ENCODE measurements at places on chromosomes 2 and 18. TPM values are rescaled to one million over a fixed set of nuclear protein-coding genes. Genes with fewer than 3 reads are reported as not detected.

The UNC80 gene
- total RNA-seq = 0.25 TPM

The DNPEP gene
- total RNA-seq = 62.9 TPM

The SLC23A3 gene
- total RNA-seq = 5.4 TPM

The GPD2 gene
- 30.4 TPM for total RNA-seq

- DNase-seq = no peak
- H3K36me3 ChIP-seq = no peaks in the 10 kb centered on the region
- no peak overlapping the region for H3K4me3 ChIP-seq
- no peak overlapping the region for H3K27ac ChIP-seq
- no peaks in the 10 kb centered on the region for H3K27me3 ChIP-seq
These were observed 25.1 kb downstream of the CSRNP3 start for GRCh38 chr2:165494573-165494972.

DNA sequence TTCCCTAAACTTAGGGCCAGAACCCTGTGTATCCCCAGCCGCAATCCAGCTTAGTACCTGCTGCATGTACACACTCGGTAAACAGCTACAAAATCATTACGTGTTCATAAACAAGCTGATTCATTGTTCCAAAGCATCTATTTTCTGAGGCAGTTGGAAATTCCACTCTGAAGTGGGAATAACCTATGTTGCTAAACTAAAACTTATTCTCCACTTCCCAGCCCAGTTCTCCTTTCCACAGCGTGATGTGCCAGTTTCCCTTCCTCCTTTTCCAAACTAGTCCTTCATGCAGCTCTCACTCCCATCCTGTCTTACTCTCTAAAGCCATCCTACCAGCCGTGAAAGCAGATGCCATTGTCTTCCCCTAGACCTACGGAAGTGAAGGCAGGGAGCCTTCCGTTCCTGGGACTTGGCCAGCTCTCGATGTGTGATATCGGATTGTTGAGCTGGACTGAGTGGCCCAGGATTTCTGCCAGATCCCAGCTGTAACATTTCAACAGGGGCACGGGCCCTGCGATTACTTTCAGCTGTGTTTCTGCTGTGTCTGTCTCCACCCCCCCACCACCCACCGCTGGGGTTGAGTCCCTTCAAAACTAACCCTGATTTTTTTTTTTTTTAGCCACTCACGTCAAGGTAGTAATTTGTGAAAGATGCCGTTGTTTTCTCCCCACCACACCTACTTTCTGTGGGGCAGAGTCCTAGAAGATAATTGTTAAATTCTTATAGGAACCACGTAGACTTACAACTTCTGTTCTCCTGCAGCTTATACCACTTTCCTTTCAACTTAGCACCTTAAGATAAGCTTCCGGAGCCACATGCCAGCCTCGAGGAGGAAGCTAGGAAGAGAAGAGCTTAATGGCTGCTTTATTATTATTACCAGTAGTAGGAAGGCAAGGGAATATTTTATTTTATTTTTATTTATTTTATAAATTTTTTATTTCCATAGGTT is 100.9 kb downstream of the CRIM1 start:
- H3K36me3 ChIP-seq = no peaks in the 10 kb centered on the region
- H3K27me3 ChIP-seq = no peaks in the 10 kb centered on the region
- peaks cover 32% of the 10 kb centered on the region for H3K4me1 ChIP-seq
- no peak for DNase-seq
- no peak overlapping the region for H3K4me3 ChIP-seq

DNA sequence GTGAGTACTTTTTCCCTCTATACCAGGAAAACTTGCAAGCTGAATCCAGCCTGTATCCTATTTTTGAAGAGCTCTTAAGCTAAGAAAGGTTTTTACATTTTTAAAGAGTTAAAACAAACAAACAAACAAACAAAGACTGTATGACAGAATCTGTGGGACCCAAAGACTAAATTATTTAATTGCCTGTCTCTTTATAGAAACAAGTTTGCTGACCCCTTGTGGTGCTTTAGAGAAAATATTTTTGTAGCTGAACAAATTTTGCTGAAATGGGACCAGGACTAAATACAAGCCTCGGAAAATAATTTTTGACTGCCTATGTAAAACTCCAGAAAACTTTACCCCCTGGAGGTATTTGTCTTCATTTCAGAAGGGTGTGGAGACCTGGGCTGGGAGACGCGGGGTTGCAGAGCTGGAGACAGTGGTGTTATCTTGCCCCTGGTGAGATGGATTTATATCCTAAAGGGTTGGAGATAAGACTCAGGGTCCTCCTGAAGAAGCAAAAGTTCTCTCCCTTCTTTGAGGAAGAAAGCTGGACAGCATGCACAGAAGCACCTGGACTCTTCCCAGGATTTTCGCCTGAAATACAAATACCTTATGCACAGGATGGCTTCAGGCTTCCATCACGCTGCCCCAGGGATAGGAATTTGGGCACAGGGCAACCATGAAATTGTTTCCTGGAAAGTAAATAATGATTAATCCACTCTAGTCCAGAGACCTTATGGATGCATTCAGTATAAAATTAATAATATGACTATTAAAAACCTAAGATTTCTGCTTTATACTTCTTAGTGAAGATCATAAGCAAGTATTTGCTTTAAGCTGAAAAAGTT is 54.3 kb downstream of the TMX3 start:
- no peaks in the 10 kb centered on the region for H3K27me3 ChIP-seq
- no peak overlapping the region for H3K27ac ChIP-seq
- no peaks in the 10 kb centered on the region for H3K36me3 ChIP-seq
- H3K4me1 ChIP-seq = no peaks in the 10 kb centered on the region
- no peak for DNase-seq
- H3K4me3 ChIP-seq = no peak overlapping the region

Data from vagina (tissue), 2 donors.